ENCODE measurements at places on chromosomes 16 and 17.

DNA sequence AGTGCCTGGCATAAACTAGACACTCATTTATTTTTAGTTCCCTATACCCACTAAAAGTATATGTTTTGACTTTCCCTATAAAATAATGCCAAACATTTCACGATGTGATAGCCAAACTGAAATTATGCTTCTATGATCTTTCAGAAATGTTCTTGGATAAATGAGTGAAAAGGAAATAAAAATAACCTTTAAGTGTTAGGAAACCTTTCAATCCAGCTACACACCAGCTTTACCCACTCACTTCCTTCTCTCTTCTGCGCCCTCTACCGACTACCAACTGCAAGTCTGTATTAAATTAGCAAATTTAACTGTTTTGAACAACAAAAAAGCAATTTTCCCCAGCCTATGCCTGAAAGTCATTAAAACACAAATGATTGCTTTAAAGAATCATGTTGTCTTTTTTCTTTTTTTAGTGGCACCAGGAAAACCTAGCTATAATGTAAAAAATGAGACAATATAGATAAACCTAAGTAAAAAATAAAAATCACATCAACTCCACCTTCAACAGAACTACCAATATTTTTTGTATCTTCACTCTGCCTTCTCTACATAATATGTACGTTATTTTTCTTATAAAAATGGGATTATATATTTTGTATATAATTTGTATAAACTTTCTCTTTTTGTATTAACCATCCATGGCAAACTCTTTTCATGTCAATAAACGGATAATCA is 13.2 kb upstream of the TMEM100 start:
- DNase-seq, result peak; percentile 5

DNA sequence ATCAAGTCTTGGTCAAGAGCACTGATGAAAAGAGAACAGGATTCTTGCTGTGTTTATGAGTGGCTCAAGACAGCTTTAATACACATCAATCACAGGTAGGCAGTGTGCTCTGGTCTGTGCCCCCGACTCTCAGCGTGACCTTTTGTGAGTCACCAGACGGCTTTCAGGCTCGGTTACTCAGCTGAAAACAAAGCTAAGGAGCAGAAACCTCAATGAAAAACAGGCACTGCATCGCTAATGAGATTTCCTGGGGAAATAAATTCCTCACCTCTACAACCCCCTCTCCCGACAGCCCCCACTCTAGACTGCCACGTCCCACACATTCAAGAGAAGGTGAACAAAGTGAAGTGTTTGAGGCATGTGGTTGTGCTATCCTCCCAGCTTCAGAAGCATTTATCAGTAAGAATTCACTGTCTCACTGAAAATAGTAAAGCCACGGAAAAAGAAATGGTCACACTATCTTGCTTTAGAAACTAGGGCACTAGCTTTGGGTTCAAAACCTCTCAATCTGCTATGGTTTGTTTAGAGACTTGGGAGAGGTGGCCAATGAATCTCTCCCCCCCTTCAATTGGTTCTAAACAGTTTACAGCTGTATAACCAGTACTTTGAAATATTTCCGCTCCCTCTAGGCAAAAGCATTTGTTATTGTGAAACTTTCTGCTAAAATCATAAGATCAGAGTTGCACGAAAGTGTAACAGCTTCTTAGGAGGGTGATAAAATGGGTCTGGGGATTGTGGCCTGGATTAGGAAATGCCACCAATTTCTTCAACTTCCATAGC is 199.5 kb upstream of the PMFBP1 start:
- DNase-seq, result no peak

GRCh38 chr17:63613663-63614062 is 8.6 kb upstream of the MAP3K3 start:
- DNase-seq, result no peak

DNA sequence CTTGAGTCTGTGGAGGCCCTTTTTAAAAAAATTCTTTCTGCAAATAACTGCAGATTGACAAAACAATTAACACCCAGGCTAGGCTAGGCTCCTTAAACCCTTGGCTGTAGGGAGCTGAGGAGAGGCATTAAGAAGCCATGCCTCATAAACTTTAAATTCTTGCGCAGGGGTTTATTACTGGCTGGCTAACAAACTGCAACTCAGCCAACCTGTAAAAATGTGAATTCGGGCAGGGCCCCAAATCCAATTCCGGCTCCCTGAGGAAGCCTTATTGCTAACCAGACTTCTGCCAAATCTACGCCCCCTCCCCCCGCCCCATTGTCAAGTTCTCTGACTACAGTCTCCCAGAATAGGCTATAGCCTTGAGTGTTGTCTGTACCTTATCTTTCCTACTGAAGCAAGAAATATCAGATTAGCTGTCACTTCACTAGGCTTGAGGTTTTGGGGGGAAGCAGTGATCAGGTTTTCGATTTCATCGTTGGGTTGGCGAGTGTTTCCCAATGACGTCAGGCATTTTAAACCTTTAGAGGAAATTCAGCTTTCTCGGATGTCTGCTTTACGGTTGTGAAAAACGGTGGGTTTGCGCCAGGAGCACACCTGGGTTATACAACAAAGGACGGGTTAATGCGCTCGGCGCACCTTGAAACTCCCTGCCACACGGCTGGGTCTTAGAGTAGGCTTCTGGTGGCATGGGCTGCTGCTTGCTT is 2.0 kb downstream of the CDH3 start:
- no peak for DNase-seq

DNA sequence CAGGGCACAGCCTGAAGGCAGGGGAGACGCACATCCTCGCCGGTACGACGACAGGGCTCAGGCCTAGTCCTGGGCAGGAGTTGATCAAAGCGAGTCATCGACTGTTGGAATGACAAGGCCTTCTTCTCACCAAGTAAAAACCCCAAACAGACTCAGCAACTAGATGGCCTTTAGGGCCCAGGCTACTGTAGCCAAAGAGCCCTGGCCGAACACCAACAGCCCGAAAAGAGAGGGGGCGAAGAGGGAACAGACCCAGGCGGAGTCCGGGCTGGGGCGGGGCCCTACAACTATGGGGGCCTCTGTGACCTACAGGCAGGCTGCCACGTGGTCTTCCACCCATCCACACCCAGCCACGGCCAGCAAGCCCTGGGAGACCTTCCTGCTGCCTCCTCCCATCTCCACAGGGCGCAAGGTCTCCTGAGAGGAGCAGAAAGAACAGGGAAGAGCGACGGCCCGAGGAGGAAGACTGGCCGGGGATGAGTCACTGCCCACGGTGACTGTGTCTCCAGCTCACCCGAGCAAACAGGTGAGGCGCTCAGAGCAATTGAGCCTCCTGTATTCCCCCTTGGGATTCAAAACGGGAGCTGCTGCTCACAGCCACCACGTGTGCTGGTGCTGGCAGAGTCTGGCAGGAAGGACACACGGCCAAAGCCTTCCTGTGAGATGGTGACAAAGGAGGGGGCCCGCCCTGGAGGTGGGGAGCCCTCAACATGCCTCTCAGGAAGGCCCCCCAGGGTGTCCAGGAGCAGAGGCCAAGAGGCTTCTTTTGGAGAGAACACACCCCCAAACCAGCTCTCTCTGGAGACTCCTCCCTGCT is 17.7 kb downstream of the SLC16A3 start:
- DNase-seq, result no peak

DNA sequence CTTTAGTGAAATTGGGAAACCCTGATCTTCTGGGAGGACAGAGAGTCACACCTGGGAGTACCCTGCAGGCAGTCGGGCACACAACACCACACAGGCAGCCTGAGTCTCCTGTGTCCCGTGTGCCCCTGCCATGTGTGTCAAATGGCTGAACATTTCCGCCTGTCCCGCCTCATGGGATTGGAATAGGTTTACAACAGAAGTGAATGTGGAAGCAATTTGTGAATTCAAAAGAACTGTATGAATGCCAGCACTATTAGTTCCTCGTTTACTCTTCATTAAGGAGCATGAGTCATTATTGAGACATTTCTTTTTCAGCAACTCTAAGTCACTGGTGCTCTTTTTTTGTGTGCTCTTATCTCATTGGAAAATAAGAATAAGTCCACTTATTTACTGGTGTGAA is 226.5 kb downstream of the PMP22 start:
- DNase-seq, result no peak
